Mesendoderm (in vitro differentiated cells): ENCODE measurements at places on chromosomes 5 and 9.
A peak's percentile ranks its signal among the peaks of the same experiment; 100 is the strongest.

- no peak for DNase-seq
Observed at GRCh38 chr5:177097016-177097985, 10.6 kb downstream of the FGFR4 start.

DNA sequence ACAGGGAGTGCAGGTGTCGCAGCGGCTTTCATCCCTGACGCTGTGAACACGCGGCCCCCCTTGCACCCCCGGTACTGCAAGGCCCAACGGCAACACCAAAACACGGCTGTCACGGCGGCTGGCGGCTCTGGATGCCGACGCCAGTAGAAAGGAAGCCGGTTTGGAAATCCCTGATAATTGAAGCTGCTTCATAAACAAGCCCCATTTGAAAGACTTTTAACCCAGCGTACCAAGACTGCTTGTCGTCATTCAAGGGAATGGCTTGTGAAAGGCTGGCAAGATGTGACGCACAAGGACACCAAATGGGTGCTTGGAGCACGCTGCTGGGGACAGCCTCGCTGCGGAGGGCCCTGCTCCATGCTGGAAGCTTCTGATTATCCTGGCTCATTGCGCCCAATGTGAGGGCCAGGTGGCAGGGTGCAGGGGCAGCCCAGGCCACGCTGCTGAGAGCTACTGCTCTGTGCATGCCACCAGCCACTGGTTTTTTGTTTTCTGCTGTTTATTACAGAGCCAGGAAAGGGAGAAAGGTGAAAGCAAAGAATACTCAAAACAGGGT lies 63.1 kb downstream of the GTF3C4 start:
- DNase-seq: no peak

- DNase-seq: peak; percentile 14
Observed at GRCh38 chr5:89313804-89314588, 431.0 kb upstream of the MEF2C start.

DNA sequence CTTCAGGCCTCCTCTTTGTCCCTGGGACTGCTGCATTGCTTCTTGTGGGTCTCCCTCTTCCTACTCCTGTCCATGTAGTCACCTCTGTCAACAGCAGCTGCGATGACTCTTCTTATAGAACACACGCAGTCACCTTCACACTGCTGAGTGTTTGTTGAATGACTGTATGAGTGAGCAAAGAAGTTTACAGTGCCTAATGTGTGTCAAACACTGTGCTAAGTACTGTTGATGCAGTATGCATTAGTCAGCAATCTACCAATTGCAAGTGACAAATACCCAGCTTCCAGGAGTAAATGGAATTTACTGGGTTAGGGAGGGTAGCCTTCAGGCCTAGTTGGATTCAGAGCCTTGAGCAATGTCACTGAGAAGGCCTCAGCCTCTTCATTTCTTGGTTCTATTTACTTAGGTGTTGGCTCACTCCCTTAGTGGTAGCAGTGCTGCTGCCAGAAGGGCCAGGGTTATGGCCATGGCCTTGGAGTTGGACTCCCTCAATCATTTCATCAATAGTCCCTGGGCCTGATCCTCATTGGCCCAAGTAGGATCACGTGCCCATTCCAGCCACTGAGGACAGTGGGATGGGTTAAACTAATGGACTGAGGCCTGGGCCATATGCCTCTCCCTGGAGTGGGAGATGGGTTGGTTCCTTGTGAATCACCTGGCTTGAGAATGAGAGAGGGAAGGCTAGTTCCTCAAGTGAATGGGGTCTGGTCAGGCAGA lies 93.5 kb downstream of the RGS3 start:
- no peak for DNase-seq

DNA sequence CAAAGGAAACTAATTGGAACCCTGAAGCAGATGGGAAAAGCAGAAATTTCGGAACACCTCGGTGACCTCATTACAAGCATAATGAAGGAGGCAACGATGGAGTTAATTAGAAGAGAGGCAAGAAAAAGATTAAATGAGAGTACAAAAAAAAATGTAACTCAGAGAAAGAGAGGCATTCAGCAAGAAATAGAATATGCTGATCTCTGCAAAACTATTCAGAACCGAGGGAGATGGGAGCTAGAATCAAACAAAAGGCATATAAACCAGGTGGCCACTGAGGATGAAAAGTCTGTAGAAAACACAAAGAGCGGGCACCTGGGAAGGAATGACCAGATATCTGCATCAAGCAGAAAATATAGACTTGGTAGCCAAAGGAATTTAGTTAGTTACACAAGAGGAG lies 118.9 kb downstream of the CETN3 start:
- no peak for DNase-seq

GRCh38 chr9:115090486-115090885 lies 27.5 kb downstream of the TNC start:
- DNase-seq: no peak
